A673 (cell line): ENCODE measurements at places on chromosomes 7 and 10.
A peak's percentile ranks its signal among the peaks of the same experiment; 100 is the strongest.

- peak; percentile 5 for DNase-seq
Observed at GRCh38 chr10:84360637-84361365, 32.4 kb downstream of the CCSER2 start.

GRCh38 chr7:81427461-81427860 is 342.4 kb downstream of the HGF start:
- no peak for DNase-seq

GRCh38 chr10:5951167-5951711 is 26.1 kb downstream of the IL15RA start:
- DNase-seq: peak; percentile 33

GRCh38 chr10:60733517-60733822 is 44.8 kb upstream of the CDK1 start:
- DNase-seq: no peak

GRCh38 chr10:44284198-44285084 is 100.5 kb downstream of the CXCL12 start:
- DNase-seq: no peak

DNA sequence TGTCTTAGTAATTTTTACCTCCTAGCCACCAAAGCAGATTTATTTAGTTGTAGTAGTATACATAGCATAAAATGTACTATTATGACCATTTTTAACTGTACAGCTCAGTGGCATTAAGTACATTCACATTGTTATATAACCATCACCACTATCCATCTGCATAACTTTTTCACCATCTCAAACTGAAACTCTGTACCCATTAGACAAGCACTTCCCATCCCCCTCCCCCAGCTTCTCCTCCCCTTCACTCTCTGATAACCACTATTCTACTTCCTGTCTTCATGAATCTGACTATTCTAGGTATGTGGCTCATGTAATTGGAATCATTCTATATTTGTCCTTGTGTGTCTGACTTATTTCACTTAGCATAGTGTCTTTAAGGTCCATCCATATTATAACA is 71.9 kb downstream of the MRPL32 start:
- DNase-seq: peak; percentile 4

- no peak for DNase-seq
Observed at GRCh38 chr10:125079091-125079600, 81.2 kb downstream of the CTBP2 start.

GRCh38 chr10:71644307-71645180 is 75.0 kb downstream of the C10orf105 start:
- no peak for DNase-seq

DNA sequence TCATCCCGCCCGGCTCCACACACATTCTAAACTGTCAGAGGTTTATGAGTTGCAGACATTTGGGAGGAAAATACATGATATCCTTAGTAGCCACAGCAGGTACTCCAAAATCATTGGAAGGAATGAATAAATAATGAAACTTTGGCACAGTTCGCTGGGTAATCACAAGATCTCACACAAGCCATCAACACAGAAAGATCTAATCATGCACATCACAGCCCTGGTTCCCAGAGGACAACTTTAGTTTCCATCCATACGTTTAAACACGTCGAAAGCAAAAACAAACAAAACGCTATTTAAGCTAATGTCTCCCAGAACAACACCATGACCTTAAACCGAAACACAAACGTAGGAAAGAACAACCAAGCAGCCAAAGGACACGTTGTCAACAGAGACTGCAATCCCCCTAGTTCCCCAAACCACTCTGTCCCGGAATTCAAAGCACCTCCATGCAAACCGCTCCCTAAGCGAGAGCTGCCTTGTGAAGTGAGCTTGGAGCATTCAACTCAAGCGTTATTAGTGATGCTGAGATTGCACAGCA is 12.3 kb downstream of the SVIL start:
- DNase-seq: no peak
